Fibroblast of skin of right quadriceps (primary cell): ENCODE measurements at places on chromosomes 2 and 18.

DNA sequence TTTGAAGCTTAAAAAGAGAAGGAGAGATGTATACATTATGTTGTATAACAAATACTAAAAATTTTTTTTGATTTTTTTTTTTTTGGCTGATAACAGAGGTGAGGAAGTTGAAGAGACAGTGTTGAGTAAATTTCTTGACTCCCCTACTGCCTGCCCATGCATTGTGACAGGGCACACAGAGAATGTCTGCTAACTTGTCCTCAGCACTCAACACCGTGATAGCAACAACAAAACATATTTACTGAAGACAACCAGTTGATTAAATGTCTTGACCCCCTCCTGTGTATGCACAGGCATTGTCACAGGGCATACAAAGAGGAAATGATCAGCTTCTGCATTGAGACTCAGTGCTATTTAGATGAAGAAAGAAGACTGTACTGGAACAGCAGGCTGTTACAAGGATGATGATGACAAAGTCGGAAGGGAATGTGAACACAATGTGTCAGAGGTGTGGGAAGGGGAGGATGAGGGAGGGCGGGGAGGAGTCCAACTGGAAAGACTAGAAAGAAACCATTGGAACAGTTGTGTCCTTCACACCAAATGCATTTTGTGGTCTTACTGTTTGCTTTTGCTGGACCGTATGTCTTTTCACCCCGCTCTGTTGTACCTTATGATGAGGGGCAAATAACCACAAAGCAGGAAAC is 89.5 kb downstream of the CERS6 start:
- peak; percentile 91 for DNase-seq

DNA sequence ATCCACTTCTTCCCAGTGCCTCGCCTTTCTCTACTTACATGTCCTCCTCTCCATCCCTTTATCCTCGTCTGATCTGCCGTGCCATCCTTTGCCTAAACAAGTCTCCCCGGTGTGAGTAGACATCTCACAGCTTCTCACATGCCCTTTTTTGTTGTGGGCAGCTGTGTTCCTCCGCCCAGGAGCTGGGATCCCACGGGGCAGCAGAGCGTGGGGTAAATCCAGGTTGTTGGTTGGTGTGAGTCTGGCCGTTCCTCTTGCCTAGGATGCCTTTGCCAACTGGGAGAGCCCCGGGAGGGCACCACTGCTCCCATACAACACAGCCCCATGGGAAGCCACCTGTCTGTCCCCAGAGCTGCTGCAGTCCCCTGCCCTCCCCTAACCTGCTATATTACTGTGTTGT is 22.4 kb downstream of the SLC30A3 start:
- DNase-seq, result no peak

GRCh38 chr18:54388203-54389142 is 30.8 kb downstream of the C18orf54 start:
- peak; percentile 90 for DNase-seq

DNA sequence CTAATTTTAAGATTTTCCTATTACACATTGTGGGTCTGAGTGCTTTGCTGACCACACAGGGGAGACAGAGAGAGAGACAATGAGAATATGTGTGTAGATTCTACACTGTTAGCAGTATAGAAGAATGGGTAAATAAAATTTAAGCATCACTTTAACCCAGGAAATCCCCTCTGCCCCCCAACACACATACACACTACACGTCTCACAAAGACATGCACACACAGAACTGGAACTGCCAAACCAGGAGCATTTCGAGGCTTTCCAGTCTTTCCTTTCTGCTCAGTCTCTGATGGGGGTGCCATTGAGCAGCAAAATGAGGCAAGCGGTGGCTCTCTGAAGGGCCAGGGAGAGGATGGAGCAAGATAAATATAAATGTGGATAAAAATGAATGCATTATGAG is 2.5 kb downstream of the MERTK start:
- DNase-seq, result peak; percentile 25

- DNase-seq, result no peak
Observed at GRCh38 chr18:79403723-79404566, 8.2 kb downstream of the NFATC1 start.

- no peak for DNase-seq
Observed at GRCh38 chr2:151037434-151037833, 224.2 kb downstream of the RBM43 start.

- peak; percentile 84 for DNase-seq
Observed at GRCh38 chr2:216535454-216535995, 36.9 kb downstream of the RPL37A start.

GRCh38 chr18:22493940-22494339 is 76.2 kb upstream of the CTAGE1 start:
- peak; percentile 74 for DNase-seq

- no peak for DNase-seq
Observed at GRCh38 chr18:25058521-25058920, 293.4 kb downstream of the ZNF521 start.

- no peak for DNase-seq
Observed at GRCh38 chr2:120231974-120232635, 8.9 kb upstream of the TMEM185B start.

DNA sequence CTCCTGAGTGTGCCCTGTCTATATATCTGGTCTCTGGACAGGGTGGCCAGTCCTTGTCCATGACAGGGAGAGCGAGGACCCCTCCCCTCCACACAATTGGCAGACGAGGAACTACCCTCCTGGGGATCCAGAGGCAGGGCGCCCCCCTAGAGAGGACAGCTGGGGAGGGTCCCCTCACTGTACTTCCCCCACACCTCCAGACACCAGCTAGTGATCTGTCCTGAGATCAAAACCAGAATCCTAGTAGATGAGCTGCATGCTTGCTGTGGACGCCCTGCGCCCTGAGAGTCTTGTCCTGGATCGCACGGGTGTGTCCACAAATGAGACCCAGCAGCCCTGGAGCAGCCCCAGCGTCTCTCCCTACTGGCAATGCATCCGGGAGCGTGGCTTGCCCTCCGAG is 83.4 kb upstream of the PXDN start:
- no peak for DNase-seq

- peak; percentile 49 for DNase-seq
Observed at GRCh38 chr2:219041252-219041651, at the start of gene CFAP65. CFAP65 (minus strand) TSS chr2:219041516; CDS start chr2:219039048, 2,468 bp downstream.

DNA sequence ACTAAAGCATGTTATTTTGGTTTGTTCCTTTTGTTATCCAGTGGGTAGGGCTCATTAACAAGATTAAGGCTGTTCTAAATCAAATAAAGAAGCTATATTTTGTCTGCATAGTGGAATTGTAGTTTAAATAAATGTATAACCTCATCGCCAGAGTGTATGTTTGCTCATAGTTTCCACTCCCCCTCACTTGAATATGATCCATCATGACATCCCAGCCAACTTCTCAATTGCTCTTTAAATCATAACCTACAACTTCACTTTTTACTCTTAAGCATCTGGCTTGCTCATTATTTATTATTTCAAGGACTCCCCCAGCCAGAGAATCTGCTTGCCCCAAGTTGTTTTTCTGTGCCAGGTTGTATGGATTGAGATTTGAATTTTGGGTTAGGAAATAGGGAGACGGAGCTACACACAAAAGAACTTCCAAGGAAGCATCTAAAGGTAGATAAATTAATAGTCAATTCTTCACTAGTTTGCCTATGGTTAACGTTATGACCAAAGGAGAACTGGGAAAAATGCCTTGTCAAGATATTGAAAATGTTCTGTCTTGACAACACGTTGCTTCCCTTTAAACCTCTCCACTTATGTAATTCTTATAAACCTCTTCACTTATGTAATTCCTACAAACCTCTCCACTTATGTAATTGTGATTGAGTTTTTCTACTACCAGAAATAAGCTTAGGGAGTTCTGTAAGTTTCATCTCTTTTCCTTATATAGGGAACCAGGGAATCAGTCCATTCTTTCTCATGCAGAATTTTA is 55.4 kb upstream of the UPP2 start:
- DNase-seq, result no peak

- no peak for DNase-seq
Observed at GRCh38 chr2:224847381-224847780, 131.2 kb upstream of the CCDC195 start.

- no peak for DNase-seq
Observed at GRCh38 chr2:160363055-160363454, 130.6 kb downstream of the RBMS1 start.

GRCh38 chr18:10032331-10033015 is 118.7 kb downstream of the VAPA start:
- no peak for DNase-seq

DNA sequence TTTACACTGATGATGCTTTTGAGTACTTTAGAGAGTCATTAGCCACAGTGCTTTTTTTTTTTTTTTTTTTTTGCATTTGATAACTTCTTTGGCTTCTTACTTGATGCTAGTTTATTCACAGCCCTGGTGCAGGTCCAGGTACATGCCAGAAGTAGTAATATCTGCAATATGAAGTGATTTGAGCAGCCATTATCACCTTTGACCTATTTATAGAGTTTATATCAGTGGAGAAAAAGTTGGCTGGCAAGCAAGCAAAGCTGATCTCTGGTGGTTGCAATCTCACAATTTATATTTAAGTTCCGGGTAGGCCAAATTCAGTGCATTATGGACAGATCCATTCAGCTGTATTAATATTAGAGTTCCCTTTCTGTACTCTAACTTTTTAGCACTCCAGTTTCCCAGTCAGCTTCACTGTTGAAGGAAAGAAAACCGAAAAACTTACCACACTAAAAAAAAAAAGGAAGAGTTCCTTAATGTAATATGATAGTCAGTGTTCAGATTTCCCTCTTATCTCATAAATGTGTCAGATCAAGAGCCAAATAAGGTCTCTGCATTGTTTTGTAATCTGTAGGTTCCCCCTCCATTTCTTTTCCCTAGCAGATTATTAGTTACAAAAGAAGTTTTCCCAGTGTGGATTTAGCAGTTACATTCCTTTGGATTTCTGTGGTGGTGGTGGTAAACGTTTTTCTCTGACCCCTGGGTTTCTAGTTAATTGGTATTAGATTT is 78.6 kb downstream of the HAUS1 start:
- DNase-seq, result peak; percentile 25

- no peak for DNase-seq
Observed at GRCh38 chr2:71551631-71551915, 98.2 kb downstream of the DYSF start.

DNA sequence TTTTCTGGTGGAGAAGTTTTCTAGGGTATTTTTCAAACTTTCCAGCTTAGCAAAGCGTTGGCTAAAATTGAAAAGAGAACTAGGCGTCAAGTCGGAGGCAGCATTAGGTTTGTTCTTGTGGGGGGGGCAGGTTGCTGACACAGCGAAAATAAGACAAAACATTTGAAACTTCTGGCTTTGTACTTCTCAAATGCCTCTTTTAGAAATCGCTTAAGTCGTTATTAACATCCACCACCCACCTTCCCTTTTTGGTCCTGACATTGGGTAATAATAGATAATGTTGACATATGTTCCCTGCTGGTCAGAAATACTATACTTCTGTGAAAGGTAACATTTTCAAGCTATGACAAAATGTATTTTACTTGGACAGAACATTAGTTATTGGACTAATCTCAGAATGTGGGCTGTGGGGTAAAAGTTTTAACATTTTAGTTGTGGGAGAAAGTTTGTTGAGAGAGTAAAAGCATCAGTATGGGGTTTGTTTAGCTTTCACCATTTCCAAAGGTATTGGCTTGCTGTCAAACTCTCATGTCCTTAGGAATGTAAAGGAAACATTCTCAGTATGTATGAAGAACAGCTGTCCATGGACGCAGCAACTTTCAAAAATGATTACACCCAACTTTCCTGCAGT is 88.1 kb upstream of the ZEB2 start:
- peak; percentile 79 for DNase-seq

- peak; percentile 86 for DNase-seq
Observed at GRCh38 chr18:8754995-8755960, 49.9 kb downstream of the MTCL1 start.

GRCh38 chr2:102112692-102113665 is 29.6 kb upstream of the IL1R1 start:
- DNase-seq, result peak; percentile 91
